Activated T-cell treated with anti-CD3 and anti-CD28 coated beads, Interleukin-2, amount 50 U/mL, for 4 hours (primary cell): ENCODE measurements at places on chromosomes 11 and 22. TPM values are rescaled to one million over a fixed set of nuclear protein-coding genes. Genes with fewer than 3 reads are reported as not detected.

Gene YWHAH
- 63.0 TPM for total RNA-seq

DNA sequence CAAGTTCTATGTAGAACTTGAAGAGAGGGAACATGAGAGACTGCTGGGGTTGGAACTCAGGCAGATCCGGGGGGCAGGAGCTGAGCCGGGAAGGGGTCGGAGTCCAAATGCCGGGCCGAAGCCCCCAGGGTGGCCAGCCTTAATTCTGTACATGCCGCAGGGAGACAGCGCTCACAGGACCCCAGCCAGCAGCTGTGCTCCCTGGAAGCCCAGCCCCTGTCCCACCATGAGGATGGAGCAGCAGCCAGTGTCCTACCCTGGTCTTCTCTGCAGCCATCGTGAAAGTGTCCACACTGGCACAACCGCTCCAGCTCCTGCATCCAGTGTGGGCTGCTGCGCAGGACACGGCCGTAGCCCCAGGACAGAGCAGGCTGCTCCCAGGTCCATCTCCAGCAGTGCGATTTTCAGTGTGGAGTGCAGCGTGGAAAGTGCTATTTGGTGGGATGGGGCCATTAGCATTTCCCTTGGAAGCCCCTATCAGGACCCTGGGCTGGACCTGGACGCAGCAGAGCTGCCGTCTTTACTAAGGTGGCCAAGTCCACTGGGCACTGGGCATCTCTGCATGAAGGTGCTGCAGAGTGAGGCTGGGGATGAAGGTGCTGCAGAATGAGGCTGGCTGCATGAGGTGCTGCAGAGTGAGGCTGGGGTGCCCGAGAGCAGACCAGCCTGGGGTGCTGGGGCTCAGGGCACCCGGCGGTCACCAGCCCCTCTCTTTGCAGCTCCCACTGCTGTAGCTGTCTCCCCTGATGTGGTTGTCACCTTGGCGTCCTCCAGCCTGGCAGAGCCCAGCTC, 737.4 kb downstream of the BRD1 start:
- DNase-seq, result no peak

Gene SLC35E4
- 10.9 TPM for total RNA-seq

DNA sequence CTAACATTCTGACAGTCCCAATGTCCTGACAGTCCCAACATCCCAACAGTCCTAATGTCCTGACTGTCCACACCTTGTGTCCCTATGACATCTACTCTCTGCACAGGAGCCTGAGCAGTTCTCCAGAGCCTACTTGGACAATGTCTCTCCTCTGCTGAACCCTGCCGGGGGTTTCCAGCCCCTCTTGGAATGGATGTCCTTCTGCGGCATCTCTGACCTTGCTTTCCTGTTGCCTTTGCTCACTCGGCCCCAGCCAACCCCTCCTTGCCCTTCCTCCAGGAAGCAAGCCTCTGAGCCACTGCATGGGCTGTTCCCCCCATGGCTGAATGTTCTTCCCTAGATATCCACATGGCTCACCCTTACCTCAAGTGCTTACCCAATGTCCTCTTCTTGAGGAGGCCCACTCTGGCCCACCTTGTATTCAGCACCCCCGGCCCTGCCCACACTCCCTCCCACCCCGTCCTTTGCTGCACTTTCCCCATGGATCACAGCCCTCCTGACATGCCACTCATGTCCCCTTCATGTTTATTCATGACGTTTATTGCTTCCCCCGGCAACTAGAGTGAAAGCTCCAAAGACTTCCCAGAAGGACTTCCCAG, 59.5 kb downstream of the DHCR7 start:
- DNase-seq, result no peak

DNA sequence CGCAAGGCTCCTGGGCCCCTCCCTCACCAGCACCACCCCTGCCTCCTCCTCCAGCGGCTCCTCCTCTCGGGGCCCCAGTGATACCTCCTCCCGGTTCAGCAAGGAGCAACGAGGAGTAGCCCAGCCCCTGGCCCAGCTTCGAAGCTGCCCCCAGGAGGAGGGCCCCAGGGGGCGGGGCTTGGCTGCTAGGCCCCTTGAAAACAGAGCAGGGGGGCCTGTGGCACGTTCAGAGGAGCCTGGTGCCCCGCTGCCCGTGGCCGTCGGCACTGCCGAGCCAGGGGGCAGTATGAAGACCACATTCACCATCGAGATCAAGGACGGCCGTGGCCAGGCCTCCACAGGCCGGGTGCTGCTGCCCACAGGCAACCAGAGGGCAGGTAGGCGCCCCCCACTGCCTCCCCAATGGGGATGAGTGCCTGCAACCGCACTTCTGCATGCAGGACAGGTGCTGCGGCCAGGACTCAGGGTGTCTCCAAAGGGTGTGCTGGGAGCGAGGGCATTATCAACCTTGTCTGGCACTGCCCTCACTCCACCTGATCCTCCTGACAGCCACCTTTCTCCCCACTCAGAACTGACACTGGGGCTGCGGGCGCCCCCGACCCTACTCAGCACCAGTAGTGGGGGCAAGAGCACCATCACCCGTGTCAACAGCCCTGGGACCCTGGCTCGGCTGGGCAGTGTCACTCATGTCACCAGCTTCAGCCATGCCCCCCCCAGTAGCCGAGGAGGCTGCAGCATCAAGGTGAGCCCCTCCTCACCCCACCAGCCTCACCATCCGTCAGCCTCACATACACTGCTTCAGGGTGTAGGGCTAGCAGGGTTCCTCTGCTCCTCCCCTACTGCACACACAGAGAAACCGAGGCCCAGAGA, 10.2 kb downstream of the SMTN start:
- DNase-seq, result no peak

DNA sequence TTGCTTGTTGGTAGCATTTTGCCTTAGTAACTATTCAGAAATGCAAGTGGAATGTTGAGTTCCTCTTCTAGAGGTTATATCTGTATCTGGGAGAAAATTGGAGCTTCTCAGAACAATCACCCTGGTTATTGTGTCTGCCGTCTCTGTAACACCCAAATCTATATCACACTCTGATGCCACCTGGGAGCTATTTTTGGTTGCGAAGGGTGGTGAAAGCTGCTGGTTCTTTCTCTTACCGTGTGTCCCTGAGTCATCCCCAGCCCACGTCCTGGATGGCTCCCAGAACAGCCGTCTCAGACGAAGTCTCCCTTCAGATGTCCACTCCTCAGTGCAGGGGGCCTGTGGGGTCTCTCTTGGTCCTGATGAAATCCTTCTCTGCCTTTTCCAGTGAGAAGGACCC, 83.5 kb downstream of the C22orf31 start:
- no peak for DNase-seq

Gene HBG2
- 5.8 TPM for total RNA-seq

Gene APOL5
- not detected for total RNA-seq
